ENCODE measurements at places on chromosomes 1 and 21.

DNA sequence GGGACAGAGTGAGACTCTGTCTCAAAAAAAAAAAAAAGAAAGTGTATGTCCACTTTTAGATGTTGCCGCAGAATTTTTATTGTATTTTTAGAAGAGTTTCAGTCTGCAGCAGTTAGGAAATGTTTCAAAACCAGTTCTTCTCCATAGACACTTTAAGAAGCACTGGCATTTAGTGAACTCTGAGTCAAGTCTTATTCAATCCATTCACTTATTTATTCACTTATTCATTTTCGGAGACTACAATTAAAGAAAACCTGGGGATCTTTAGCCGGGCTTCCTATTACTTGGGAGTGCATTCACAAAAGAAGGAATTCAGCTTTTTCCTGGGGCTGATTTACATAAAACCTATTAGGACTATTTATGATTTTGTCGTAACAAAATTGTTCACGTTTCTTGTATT lies 12.3 kb downstream of the RCAN3 start:
- DNase-seq: no peak

DNA sequence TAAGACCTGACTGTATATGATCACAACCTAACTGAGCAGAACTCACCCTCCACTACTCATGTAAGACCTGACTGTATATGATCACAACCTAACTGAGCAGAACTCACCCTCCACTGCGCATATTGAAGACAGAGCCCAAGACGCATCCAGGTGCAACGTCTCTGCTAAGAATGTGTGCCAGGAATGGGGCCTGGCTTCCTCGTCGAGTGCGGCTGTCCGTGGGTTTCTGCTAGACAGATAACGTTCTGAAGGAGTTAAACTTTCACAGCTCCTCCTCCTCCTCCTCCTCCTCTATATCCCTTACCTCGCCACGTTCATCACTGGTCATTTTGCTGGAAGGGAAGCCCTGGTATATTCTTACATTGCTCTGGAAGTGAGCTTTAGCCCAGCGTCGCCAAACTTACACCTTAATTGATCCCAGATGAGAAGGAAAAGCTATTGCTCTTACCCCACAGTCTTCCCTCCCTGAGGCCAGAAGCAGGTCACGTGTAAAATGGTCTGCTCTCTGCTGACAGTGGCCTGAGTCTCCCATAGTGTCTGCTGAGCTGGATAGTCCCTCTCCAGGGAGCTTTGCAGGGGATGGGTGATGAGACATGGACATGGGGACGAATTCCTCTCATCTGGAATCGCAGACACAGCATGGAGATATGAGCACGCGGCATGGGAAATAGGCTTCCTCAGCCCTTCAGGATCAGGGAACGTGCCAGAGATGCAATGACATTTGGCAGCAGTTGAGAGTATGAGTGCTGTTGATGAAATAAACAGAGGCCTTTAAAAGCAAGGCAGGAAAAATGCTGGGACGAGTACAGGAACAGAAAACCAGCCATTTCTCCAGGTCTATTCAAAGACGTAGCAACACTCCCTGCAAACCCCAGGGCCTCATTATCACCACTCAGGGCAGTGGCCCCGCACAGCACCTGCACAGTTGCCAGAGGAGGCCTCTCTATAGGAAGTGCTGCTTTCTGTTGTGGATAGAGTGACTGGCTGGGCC lies 528.1 kb downstream of the KIF26B start:
- no peak for DNase-seq

DNA sequence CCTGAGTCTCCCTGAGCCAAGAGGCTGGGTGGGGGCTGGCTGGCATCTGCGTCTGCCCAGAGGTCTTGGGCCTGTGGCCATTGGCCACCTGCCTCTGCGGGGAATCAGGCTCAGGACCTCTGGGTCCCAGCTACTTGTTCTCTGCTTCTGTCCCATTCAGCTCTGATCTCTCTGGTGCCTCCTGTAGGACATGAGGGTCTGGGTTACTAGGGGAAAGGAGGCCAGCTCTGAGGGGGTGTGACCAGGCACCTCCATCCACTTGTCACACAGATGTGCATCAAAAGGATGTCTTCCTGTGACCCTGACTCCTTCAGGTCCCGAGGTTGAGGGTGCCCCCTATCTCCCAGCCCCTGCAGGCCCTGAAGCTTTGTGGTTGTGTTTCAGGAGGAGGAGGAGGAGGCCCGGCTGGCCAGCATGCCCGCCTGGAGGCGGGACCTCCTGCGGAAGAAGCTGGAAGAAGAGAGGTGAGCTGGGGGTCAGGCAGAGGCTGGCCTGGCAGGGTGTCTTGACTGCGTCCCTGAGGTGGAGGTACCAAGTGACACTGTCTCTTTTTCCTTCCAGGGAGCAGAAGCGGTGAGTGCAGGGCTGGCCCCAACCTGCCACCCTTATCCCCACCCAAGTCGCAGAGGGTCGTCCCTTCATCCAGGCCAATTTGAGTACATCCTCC lies 9.0 kb downstream of the TNFRSF25 start:
- DNase-seq: no peak

- no peak for DNase-seq
Measured at GRCh38 chr1:22711591-22712501, 1.2 kb downstream of the EPHB2 start.

GRCh38 chr1:160400646-160401486 lies 502 bp downstream of the VANGL2 start:
- no peak for DNase-seq

DNA sequence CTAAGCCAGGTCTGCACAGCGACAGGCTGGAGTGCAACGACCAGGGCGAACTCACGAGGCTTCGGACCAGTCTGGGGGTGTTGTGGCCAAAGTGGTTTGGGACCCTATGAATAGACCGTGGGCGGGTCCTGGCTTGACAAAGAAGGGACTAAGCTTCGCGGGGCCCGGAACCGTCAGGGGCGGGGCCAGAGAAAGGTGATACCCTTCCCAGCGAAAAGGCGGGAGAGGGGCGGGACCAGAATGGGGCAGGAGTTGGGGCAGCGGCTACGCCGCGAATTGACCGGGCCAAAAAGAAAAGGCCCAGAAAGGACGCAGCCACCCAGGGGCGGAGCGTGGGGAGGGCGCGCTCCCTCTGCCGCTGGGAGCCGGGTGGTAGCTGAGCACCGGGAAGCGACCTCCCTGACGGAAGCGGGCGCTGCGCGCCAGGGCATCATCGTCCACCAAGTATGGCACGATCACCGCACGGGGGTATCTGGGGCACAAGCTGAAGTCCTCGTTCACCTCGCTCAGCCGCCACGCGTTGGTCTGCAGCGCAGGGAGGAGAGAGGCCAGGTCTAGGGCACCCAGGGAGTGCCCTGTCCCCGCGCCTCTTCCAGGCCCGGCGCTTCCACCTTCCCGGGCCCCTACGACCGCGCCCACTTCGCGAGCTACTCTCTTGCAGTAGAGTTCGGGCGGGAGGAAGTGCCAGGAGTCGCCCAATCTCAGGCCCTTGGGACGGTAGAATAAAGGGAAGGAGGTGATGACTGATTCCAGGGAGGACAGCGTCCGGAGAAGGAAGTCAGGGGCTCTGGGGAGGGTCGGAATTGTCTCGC lies 6.7 kb upstream of the FAM167B start:
- DNase-seq: no peak

DNA sequence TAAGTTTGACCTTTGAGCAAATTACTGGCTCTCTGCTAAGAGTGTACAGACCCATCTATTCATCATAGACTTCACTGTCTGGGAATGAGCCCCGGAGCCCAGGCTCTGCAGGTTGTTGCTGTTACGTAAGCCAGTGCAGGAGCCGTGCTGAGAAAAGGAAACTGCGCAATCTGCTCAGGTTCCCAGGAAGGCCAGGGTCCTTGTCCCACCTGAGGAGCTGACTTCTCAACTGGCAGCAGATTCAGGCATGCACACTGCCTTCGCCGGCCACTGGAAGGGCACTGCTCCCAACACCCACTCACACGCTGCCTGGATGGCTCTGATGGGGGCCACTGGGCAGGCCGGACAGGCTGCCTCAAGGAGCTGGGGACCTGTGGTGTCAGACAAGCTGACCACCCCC lies 19.5 kb downstream of the RCAN1 start:
- no peak for DNase-seq

- DNase-seq: no peak
Measured at GRCh38 chr1:17404034-17404684, 32.2 kb downstream of the PADI6 start.

DNA sequence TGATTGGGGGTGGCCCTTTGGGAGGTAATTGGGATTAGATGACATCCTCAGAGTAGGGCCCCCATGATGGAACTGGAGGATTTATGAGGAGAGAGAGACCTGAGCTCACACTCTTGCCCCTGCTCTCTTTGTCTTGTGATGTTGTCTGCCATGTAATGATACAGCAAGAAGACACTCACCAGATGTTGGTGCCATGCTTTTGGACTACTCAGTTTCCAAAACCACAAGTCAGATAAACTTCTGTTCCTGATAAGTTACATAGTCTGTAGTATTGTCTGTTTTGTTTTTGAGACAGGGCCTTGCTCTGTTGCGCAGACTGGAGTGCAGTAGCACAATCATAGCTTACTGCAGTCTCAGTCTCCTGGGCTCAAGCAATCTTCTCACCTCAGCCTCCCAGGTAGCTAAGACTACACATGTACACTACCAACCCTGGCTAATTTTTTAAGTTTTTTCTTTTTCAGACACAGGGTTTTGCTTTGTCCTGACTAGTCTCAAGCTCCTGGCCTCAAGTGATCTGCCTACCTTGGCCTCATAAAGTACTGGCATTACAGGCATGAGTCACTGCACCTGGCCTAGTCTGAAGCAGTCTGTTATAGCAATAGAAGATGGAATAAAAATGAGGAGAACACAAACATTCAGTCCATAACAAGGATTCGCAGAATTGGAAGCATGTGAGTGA lies 115.0 kb upstream of the GALNT2 start:
- no peak for DNase-seq

DNA sequence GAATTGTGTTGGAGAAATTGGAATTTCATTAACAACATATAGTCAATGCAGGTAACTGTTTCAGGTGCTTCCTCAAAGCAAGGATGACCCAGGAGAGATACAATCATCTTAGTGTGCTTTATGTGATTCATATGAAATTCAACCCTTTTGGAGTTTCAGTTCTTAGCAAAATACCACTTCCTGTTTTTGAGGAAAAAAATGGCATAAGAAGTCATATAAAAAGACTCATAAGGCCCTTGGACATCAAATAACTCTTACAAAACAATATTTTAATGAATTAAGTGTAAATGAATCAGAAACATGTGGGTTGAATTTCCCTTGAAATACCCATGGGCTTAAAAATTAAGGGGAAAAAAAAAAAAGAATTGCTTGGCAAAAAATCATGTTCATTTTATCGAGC lies 926.6 kb downstream of the LTN1 start:
- DNase-seq: no peak

GRCh38 chr1:211420389-211420788 lies 71.6 kb downstream of the RD3 start:
- DNase-seq: no peak

GRCh38 chr1:63718541-63718970 lies 55.3 kb upstream of the ROR1 start:
- no peak for DNase-seq

GRCh38 chr1:34844252-34844634 lies 15.3 kb downstream of the SMIM12 start:
- DNase-seq: no peak

- no peak for DNase-seq
Measured at GRCh38 chr21:33265664-33266049, 510 bp upstream of the IL10RB start.

GRCh38 chr1:1176931-1177330 lies 3.3 kb downstream of the TTLL10 start:
- no peak for DNase-seq

DNA sequence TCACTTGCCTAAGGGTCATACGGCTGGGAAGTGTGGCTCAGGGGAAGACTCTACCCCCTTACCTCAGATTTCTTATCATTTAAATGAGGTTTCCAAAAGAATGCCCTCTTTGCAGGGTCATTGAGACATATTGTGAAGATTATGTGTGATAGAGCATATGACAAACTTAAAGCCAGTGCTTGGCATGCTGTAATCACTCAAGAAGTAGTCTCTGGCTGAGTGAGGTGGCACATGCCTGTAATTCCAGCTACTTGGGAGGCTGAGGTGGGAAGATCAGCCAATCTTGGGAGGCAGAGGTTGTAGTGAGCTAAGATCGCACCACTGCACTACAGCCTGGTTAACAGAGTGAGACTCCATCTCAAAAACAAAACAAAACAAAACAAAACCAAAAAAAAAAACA lies 7.5 kb upstream of the LDLRAD2 start:
- no peak for DNase-seq

- no peak for DNase-seq
Measured at GRCh38 chr1:59561796-59562195, 253.0 kb upstream of the HOOK1 start.

DNA sequence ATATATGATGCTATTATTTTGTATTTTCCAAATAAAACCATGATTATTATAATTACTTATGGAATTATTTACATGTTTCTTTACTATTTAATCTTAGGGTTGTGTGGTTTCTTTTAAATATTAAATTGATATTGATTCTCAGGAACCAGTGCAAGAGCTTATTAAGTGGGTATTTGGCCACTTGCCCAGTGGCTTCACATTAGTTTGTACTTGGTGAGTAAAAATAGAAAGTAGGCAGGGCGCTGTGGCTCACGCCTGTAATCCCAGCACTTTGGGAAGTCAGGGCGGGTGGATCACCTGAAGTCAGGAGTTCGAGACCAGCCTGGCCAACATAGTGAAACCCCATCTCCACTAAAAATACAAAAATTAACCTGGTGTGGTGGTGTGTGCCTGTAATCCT lies 497.1 kb downstream of the PTPRC start:
- no peak for DNase-seq

- no peak for DNase-seq
Measured at GRCh38 chr1:83673312-83673711, 325.6 kb downstream of the TTLL7 start.

- DNase-seq: no peak
Measured at GRCh38 chr1:57623791-57624538, 200.1 kb upstream of the DAB1 start.

DNA sequence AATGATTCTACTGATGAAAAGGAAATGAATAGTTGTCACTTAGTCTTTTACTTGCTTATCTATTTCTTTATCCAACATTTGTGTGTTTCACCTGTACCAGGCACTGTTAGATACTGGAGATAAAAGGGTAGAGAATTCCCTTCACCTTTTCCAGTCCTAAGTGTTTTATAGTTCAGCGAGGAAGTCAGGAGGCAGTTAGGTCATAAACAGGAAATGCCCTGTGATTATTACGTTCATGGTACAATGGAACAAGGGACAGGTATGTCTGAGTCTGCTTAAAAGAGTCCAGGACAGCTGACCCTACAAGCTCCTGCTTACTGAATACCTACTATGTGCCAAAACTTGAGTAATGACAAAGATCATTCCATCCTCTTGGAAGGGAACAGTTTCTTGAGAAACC lies 77.8 kb downstream of the TNR start:
- no peak for DNase-seq

GRCh38 chr1:246583448-246584185 lies 17.4 kb downstream of the CNST start:
- no peak for DNase-seq
